ENCODE measurements at places on chromosomes 13 and 19.

DNA sequence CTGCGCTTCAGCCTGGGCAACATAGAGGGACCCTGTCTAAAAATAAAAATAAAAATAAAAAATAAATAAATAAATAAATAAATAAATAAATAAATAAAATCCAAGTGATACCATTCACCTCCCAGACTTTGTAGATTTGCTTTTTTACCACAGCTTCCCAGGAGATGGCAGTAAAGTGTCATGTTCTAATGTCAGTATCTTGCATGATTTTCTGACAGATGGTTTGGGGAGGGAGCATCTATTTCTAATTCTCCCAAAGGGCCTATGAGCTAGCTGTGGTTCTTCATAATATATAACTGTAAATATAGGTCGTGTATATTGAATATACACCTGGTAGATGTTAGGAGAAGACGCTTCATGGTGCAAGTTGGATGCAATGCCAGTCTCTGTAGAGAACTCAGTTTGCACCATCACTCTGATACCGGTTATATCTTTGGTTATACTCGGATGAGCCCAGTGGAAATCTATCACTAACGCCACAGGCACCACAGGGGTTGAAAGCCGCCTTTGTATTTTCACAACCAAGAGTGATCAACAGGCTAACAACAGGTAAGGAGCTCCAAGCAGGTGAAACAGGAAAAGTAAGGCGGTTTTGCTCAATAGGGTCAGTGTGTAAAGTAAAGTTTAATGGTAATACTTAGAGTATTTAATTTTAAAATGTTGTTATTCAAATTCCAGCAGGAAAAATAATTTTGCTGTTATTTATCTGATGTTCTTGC is 13.9 kb downstream of the APLP1 start:
- no peak for DNase-seq

- DNase-seq, result no peak
Measured at GRCh38 chr13:62653371-62653770, 1237.7 kb upstream of the PCDH20 start.

- DNase-seq, result no peak
Measured at GRCh38 chr13:111897846-111898215, 169.1 kb upstream of the SOX1 start.

- DNase-seq, result no peak
Measured at GRCh38 chr19:49879243-49879963, 1.9 kb downstream of the TBC1D17 start.

GRCh38 chr13:98986226-98986846 is 8.5 kb upstream of the DOCK9 start:
- DNase-seq, result no peak

DNA sequence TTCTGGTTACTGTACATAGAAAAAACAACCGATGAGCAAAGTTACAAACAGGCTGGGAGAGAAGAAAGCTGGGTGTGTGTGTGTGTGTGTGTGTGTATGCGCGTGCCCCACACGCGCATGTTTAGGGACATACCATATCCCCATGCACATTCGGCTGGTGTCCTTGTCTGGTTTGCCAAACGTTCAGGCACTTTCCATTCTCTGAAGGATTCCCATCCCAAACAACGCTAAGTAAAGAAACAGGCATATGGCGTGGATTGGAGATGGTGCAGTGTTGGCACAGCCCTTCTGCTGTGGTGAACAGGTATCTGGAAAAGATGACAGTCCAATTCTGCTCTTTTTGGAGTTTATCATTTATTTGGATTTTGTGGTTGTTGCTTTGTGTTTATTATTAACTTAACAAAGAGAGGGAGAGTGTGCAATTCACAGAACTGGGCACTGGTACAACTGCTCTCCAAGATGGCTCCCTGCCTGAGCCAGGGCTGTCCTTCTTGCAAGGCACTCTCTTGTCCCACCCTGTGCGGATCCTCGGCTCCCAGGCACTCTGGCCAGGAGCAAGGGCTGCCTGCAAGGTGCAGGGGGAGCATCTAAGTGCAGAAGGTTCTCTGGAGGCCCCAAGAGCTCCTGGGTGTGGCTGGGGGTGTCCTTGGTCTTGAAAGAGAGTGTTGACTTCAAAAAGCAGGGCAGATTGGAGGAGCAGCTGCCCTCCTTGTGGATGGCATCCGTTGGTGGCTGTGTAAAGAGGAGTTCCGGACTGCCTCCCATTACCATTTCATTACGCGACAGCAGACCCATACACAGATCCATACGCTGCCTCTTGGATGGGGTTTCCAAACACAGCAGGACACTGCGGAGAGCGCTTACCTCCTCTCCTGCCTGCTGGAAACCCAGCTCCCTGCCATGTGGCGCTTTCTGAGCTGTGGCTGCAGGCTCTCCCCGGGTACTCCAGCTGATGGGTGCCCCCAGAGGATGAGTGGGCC is 263.1 kb downstream of the ZNF536 start:
- DNase-seq, result no peak

GRCh38 chr13:103403148-103403740 is 337.0 kb upstream of the SLC10A2 start:
- DNase-seq, result no peak

DNA sequence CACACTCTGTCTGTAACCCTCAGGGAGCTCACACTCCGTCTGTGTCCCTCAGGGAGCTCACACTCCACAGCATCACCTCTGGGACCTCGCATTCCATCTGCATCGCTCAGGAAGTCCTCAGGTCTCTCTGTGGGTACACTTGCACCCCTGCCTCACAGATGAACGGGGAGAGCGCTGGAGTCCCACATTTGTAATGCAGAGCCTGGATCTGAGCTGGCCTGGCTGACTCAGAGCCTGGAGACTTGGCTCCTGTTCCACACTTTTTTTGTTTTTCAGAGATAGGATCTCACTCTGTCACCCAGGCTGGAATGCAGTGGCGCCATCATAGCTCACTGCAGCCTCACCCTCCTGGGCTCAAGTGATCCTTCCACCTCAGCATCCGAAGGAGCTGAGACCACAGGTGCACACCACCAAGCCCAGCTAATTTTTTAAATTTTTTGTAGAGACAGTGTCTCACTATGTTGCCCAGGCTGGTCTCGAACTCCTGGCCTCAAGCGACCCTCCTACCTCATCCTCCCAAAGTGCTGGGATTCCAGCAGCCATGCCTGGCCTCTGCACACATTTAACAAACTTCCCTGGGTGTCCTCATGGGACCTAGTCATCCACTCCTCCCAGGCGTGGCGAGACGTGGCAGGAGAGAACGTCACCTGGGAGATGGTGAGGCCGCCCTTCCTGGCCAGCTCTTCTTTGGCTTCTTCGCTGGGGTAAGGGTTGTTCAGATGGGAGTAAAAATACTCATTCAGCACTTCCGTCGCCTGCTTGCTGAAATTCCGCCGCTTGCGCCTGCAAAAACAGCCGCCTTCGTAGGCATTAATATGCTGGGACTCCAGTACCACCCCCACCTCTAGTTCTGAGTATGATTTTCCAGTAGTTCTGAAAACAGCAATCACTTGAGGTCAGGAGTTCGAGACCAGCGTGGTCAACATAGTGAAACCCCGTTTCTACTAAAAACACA is 31.0 kb downstream of the CILP2 start:
- DNase-seq, result no peak

GRCh38 chr13:64819081-64819480 is 2411.1 kb downstream of the PCDH9 start:
- no peak for DNase-seq

DNA sequence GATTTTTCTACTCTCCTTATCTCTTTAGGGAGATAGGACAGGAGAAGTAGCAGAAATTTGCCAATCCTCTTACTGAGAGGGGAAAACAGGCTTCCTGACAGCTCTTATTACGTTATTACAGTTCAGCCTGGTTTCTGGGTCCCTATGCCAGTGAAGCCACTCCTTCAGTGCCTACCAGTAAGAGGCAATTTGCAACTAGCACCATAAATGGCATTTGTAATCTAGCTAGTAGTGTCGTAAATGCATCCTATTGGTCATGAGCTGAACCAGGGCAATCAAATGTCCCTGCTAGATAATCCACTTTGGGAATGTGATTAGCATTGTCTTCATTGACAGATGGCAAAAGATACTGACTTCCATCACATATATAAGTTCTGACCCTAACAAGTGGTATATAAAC is 428.8 kb downstream of the DCT start:
- no peak for DNase-seq

- DNase-seq, result no peak
Measured at GRCh38 chr13:111228262-111229144, 91.9 kb upstream of the TEX29 start.

GRCh38 chr13:41546372-41547190 is 89.2 kb downstream of the RGCC start:
- no peak for DNase-seq

DNA sequence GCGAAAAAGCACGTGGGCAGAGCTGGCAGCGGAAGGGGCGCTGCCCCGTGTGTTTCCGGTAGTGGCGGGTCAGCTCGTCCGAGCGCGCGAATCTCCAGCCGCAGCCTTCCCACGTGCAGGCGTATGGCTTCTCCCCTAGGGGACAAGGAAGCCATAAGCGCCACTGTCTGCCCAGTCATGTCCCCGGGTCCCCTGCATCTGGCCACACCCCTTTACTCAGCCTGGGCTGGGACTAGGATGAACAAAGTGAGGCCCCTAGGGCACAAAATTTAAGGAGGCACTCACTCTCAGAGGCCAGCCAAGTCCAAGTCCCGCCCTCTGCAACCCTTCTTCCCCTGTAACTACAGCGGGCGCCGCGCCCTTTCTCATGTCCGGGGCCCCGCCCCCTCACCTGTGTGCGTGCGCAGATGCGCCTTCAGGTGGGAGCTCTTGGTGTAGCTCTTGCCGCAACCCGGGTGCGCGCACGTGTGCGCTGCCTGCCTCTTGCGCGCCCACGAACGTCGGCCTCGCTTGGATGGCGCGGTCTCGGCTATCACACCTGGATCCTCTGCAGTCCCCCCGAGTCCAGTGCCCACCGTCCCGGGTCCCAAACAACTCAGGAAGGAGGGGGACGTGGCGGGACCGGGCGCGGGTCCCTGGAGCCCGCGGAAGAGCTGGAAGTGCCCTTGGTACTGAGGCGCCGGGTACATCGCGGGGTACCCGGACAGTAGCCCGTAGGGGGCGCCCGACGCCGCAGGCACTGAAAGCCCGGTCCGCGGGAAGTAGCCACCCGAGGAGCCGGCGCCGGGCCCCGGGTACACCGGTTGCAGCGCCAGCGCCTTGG is 1.9 kb downstream of the KLF1 start:
- DNase-seq, result peak; percentile 95

GRCh38 chr19:34404109-34404909 is at the start of gene PDCD2L:
Gene PDCD2L (plus strand): TSS chr19:34404399. CDS start chr19:34404431, 32 bp downstream.
- DNase-seq, result peak; percentile 95

GRCh38 chr13:49052813-49053212 is 77.1 kb downstream of the FNDC3A start:
- no peak for DNase-seq

DNA sequence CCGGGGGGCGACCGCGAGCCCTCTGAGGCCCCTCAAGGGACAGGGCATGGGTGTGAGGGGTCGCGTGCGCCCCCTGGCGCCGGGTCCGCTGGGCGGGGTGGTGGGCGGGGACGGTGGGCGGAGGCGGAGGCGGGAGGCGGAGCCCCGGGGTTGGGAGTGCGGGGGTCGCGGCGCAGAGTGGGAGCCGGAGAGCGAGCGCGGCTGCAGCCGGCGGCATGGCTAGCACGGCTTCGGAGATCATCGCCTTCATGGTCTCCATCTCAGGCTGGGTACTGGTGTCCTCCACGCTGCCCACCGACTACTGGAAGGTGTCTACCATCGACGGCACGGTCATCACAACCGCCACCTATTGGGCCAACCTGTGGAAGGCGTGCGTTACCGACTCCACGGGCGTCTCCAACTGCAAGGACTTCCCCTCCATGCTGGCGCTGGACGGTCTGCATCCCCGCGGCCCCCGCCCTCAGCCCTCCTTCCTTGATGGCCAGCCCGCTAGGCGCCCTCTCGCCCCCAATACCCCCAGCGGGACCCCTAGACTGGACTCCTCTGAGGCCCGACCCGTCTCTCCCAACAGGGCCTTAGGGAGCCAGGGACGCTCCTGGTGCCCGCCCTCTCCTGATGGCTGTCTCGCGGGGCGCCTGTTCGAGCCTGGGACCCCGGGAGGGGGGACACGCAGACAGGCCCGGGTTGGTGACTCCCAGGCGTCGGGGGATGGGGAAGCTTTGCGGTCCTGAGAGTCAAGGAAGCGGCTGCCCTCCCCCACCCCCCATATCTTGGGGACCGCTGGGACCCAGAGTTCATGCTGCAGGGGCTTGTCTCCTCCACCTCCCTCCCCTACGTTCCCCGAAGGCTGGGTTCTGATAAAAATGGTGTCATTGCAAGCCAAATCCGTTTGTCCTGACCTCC is at the start of gene CLDN10:
CLDN10 (plus strand) TSS at position 182 of the 903 bp plus-strand sequence; CDS start at position 216, 34 bp downstream.
- no peak for DNase-seq

DNA sequence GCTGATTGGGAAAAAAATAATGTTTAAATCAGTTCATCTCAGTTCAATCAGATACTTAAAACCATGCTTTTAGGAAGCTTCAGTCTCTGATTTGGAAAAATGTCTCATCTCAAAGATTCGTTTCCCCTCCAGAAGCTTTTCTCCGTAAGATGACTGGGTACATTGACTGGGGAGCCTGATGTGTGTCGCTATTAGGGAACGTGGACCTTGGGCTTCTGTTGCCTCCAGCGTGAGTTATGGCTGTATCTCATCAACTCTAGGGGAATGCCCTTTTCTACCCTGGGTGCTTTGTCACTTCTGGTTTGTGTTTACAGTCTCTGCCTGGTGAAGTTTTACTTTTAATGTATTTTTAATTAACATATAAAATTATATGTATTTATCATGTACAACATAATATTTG is 635.5 kb upstream of the GPC6 start:
- DNase-seq, result no peak

GRCh38 chr13:96824140-96824539 is 170.1 kb downstream of the OXGR1 start:
- no peak for DNase-seq

All from stimulated activated effector memory CD8-positive, alpha-beta T cell treated with anti-CD3 and anti-CD28 coated beads, Interleukin-12 subunit alpha, Interleukin-12 subunit beta, amount 100 ng/mL, for 72 hours (primary cell).